ENCODE measurements at places on chromosomes 7 and 10.

- no peak for DNase-seq
Observed at GRCh38 chr10:53382543-53382942, 610.0 kb upstream of the MBL2 start.

GRCh38 chr10:102540023-102540422 is 36.3 kb downstream of the SUFU start:
- no peak for DNase-seq

DNA sequence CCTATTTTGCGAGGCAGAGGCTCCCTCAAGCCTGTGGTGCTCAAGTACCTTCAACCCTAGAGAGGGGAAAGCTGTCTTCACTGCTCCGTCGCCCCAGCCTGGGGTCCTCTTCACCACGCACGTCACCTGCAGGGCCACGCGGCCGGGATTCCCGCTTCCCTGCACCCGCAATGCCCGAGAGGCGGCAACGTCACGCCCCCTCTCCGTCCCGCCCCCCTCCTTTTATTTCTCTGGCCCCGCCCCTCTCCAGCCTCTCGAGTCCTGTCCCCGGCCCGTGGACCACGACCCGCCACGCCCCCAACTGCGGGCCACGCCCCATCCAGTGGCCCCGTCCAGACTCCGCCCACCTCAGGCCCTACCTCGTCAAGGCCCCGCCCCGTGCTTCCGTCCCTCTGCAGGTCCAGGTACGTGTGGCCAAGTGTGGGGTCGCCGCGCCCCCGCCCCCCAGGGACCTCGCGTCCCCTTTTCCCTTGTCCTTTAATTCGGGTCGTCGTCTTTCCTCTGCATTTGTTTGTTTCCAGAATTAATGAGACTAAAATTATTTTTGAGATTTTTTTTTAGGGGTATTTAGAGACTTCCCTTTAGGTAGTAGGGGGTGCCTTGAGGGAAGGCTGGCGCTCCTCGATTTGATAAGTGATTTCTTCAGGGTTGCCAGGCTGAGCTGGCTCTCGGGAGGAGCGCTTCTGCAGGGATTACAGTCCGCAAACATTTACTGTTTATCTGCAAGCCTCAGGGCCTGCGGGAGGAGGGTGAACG is 69.8 kb upstream of the BAIAP2L1 start:
- DNase-seq: no peak

- no peak for DNase-seq
Observed at GRCh38 chr7:94655848-94656657, at the start of gene SGCE. TSS of gene SGCE (minus strand) at chr7:94656133. CDS start at chr7:94656098, 35 bp downstream.

DNA sequence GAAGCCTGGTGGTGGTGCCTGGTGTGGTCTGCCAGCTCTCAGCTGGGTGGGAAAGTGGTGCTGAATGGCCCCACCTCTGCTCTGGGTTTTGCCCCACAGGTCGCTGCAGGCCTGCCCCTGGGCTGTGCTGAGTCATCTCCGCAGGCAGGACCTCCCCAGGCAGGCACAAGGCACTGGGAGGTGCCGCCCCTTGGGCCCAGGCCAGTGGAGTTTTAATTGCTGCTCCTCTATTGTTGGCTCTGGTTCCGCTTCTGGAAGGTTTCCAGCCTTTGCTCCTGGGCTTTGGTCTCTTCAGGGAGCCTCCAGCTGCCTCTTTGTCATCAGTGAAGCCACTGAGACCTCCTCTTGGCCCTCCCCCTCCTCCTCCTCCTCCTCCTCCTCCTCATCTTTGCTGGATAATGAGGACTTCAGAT is 180.3 kb upstream of the GRB10 start:
- no peak for DNase-seq

All from stimulated activated CD4-positive, alpha-beta T cell treated with anti-CD3 and anti-CD28 coated beads, Interleukin-1b, Interleukin-23, amount 100 ng/mL, for 1 hour (primary cell).